ENCODE measurements at places on chromosomes 4 and X. TPM values are rescaled to one million over a fixed set of nuclear protein-coding genes. Genes with fewer than 3 reads are reported as not detected.

DNA sequence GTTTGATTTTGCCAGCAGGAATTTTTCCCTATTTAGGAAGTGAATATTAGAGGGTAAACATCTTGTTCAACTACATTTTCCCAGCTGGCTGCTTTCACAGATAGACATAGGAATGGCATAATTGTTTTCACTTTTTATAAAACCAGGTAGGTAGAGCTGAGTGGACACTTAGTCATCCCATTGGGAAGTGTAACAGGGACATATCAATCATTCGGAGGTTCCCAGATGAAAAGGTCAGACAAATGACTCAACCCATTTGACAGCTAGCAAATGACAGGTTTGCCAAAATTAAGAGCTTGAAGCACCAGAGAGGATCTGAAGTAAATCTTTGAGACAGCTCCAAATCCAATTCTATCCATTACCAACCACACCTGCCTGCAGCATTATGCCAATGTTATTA, 205.3 kb downstream of the SLC39A8 start:
- H3K27ac ChIP-seq: no peak overlapping the region
- no peaks in the 10 kb centered on the region for H3K36me3 ChIP-seq
- H3K4me3 ChIP-seq: no peak overlapping the region

DNA sequence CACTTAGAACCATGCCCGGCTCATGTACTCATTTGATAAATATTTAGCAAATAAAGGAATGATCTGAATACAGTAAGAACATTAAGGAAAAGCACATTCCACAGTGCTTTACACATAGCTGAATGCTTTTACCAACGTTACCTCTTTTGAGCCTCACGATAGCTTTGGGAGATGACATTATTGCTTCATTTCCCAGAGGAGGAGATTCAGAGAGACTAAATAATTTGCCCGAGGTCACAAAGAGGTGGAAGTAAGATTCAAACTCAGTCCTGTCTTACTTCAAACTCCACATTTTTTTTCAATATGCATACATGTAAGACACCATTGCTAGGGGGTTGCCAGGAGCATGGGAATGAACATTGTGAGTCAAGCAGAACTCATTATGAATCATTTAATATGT, 538.5 kb downstream of the BCOR start:
- DNase-seq: no peak
- H3K4me3 ChIP-seq: no peak overlapping the region
- H3K27ac ChIP-seq: no peak overlapping the region
- H3K4me1 ChIP-seq: no peaks in the 10 kb centered on the region

- peaks cover 24% of the 10 kb centered on the region for H3K4me1 ChIP-seq
- DNase-seq: no peak
- H3K4me3 ChIP-seq: no peak overlapping the region
- H3K27ac ChIP-seq: no peak overlapping the region
- H3K27me3 ChIP-seq: no peaks in the 10 kb centered on the region
These were observed 167.0 kb downstream of the SMIM20 start for GRCh38 chr4:26080870-26081628.

DNA sequence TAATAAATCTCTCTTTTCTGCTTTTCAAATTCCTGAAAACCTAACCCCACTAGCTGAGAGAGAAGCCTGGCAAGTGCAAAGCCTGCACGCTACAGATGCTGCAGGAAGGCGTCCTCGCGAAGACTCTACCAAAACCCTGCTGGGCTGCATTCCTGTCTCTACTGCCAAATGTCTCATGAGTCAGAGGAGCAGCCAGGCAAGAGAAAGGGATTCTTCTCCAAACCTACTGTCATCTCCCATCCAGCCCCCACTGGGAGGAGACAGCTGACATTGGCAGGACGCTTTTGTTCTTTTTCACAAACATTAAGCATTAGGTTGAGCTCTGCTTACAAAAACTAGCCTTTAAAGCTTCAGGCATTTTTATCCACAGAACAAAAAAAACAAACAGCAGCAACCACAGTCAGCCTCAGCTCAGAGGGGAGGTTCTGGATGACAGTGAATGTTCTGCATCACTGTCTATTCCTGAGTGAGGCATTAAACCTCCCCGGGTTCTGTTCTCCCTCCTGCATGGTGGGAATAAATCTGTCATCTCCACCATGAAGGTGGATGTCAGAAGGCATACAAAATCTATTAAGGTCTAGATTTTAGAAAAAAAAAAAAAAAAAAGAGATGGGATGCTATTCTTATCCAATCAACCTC, 18.0 kb downstream of the CRMP1 start:
- H3K27ac ChIP-seq: no peak overlapping the region
- peaks cover 39% of the 10 kb centered on the region for H3K4me1 ChIP-seq
- H3K4me3 ChIP-seq: no peak overlapping the region
- no peaks in the 10 kb centered on the region for H3K27me3 ChIP-seq
- H3K36me3 ChIP-seq: peaks cover 28% of the 10 kb centered on the region

DNA sequence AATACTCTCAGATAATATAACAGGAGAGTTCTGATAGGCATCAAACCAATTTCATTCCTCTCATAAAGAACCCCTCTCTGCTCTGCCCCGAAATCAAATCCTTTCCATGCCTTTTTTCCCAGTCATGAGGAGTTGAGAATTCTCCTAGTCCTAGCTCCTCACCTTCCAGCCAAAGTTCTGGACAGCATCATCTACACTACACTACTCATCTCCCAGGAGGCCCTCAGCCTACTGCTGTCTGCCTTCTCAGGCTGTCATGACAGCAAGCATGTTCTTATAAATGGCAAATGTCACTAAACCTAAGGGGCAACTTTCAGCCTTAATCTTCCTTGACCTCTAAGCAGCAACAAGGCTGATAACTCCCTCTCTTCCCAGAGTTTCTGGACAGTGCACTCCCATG, 26.6 kb downstream of the MAPK10 start:
- H3K27me3 ChIP-seq: no peaks in the 10 kb centered on the region
- H3K36me3 ChIP-seq: no peaks in the 10 kb centered on the region

GRCh38 chr4:56768763-56769162, 52.7 kb downstream of the SPINK2 start:
- no peaks in the 10 kb centered on the region for H3K36me3 ChIP-seq
- peaks cover 21% of the 10 kb centered on the region for H3K4me1 ChIP-seq
- no peak for DNase-seq

DNA sequence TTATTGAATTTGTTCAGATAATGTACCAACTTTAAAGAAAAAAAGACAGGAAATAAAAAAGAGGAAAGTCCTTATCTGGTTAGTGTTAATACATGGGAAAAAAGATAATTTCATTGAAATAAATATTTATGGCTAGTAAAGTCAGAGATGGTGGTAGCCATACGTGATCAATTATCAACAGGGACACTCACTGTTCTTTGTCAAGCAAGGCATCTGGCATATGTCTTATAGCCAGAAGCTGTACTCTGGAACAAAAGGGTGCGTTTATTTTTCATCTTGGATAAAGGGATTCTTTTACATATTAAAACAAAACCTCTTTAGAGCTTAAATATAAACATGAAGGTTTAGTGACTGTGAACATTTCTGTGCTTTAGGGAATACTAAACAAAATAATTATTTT, 26.7 kb downstream of the HDX start:
- DNase-seq: no peak
- no peaks in the 10 kb centered on the region for H3K27me3 ChIP-seq
- no peak overlapping the region for H3K27ac ChIP-seq
- H3K4me1 ChIP-seq: no peaks in the 10 kb centered on the region

GRCh38 chr4:155974476-155974749, 20.7 kb upstream of the CTSO start:
- peaks cover 27% of the 10 kb centered on the region for H3K4me1 ChIP-seq
- DNase-seq: no peak
- H3K27ac ChIP-seq: no peak overlapping the region
- H3K36me3 ChIP-seq: peaks cover 21% of the 10 kb centered on the region

- no peak for DNase-seq
- H3K4me3 ChIP-seq: no peak overlapping the region
- no peaks in the 10 kb centered on the region for H3K36me3 ChIP-seq
- H3K4me1 ChIP-seq: no peaks in the 10 kb centered on the region
These were observed 85.3 kb downstream of the ANXA10 start for GRCh38 chr4:168177546-168178149.

- H3K36me3 ChIP-seq: no peaks in the 10 kb centered on the region
- no peaks in the 10 kb centered on the region for H3K27me3 ChIP-seq
- no peaks in the 10 kb centered on the region for H3K4me1 ChIP-seq
- no peak overlapping the region for H3K4me3 ChIP-seq
- no peak for DNase-seq
- H3K27ac ChIP-seq: no peak overlapping the region
These were observed 27.8 kb upstream of the FTHL17 start for GRCh38 chrX:31099536-31100090.

DNA sequence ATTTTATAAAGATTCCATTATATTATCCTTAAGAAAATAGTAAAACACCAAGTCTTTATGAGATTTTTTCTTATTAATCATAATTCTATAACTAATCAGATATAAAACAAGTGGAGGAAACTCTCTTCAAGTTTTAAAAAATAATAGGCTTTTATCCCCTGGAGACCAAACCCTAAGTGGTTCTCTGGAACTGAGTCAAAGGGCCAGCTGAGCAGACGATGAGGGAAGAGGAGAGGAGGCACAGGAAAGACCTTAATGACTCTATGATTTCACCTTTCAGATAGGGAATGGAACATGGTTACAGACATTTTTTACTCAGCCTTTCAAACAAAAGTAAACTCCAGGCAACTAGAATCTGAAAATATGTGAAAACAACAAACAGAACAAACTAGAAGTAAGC, 201.8 kb downstream of the SLC39A8 start:
- no peak for DNase-seq
- no peaks in the 10 kb centered on the region for H3K4me1 ChIP-seq
- H3K27me3 ChIP-seq: no peaks in the 10 kb centered on the region
- H3K4me3 ChIP-seq: no peak overlapping the region
- no peak overlapping the region for H3K27ac ChIP-seq

DNA sequence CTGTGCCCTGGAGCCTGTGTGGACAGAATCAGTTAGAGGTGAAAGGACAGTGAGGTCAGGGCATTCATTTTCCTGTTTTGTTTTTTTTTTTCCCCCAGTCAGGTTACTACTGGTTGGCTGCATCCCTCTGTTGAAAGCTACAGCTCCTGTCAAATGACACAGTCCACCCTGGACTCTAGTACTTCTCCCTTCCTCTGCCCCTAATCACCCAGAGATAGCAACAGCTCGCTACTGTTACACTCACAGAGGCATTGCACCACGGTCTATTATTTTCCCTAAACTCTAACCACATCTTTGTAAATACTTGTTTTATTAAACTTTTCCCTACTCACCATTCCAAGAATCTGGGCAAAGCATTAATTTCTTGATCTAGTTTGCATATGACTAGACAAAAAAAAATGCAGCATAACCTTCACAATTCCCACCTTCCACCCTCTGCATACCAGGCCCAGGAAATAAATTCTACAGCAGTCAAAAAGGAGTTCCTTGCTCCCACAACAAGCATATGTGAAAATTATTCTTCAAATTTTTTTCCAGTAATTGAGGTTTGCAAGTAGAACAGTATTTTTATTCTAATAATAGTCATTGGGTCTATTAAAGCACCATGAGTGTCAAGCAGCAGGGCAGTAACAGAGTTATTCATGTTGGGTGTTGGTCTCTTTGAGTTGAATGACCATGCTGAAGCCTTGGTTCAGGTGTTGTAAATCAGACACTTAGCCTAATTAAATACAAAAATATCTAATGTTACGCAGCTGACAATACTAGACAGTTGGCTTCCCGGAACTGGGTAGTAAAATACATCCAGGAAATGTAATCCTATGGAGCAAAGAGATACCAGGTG, 329.2 kb downstream of the INPP4B start:
- no peaks in the 10 kb centered on the region for H3K27me3 ChIP-seq
- no peak for DNase-seq
- no peaks in the 10 kb centered on the region for H3K4me1 ChIP-seq
- H3K27ac ChIP-seq: no peak overlapping the region

DNA sequence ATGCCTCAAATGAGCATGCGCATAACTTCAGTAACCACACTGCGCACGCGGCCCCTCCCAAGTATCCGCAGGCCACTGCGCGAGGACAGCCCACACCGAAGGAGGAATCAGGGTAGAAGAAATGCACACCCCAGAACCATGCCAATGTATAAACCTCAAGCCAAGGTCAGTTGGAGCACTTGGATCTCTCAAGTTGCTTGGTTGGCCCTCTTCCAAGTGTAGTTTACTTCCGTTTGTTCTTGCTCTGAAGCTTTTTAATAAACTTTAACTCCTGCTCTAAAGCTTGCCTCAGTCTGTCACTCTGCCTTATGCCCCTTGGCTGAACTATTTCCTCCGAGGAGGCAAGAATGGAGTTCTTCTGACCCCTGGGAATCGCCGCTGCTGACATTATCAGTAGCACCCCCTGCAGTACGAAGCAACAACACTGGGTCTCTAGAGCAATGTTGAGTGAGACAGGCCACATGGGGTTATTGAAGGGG, 22.0 kb upstream of the SPINK2 start:
- peaks cover 92% of the 10 kb centered on the region for H3K27me3 ChIP-seq
- peaks cover 41% of the 10 kb centered on the region for H3K4me1 ChIP-seq
- peak; percentile 23 for DNase-seq
- H3K27ac ChIP-seq: no peak overlapping the region

DNA sequence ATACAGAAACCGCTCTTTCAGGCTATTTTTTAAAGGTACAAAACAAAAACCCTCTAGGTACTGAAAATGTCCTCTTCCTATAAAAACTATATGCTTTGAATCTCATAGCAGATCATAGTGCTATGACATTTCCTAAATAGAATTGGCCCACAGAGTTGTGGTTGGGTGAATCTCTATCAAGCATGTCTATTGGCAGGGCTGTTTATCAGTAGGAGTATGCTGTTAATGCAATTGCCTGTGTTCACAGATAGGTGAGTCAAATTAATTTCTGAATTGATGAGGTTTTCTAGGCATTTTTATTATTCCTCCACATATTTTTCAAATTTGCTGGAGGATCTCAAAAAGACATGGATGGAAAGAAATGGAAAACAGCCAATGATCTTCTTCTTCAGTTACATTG, 73.9 kb downstream of the QRFPR start:
- H3K36me3 ChIP-seq: no peaks in the 10 kb centered on the region
- no peaks in the 10 kb centered on the region for H3K4me1 ChIP-seq
- no peak overlapping the region for H3K27ac ChIP-seq
- H3K4me3 ChIP-seq: no peak overlapping the region
- no peaks in the 10 kb centered on the region for H3K27me3 ChIP-seq

DNA sequence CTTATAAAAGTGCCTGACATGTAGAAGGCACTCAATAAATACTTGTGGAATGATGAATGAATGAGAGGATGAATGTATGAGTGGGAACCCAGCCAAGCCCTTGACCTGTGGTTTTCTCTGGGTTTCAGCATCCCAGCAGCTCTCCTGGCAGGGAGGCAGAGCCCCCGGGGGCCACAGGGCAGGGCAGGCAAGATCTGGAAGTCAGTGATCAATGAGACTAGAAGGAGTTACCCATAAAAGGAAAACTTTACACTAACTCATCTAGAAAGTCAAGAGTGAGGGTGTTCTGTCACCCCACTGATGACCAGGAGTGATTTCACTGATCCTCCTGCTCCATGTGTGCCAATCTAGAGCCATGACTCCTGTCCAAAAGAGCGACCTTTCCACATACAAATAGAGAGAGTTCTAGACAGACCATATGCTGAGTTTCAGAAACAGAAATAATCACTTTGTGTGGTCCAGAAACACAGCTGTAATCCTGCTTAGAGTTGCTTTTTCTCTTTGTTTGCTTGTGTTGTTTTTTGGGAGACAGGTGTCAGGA, 37.4 kb downstream of the MGARP start:
- peaks cover 36% of the 10 kb centered on the region for H3K4me1 ChIP-seq
- no peak overlapping the region for H3K4me3 ChIP-seq
- H3K27me3 ChIP-seq: no peaks in the 10 kb centered on the region

The IL2 gene
- 0.64 TPM for total RNA-seq

The GNRHR gene
- total RNA-seq: not detected

The ZNF157 gene
- 1.7 TPM for total RNA-seq

The FRAS1 gene
- total RNA-seq: 78.1 TPM

The NPNT gene
- total RNA-seq: 1.6 TPM

The DMD gene
- total RNA-seq: 8.4 TPM

The FOXR2 gene
- not detected for total RNA-seq

The CT55 gene
- not detected for total RNA-seq

The GCNA gene
- total RNA-seq: 1.0 TPM

The DCAF12L1 gene
- total RNA-seq: 1.6 TPM

The COL4A5 gene
- 30.7 TPM for total RNA-seq

The RNF150 gene
- 7.0 TPM for total RNA-seq

The PRPS1 gene
- total RNA-seq: 107 TPM
